ENCODE measurements at places on chromosomes 2 and 18.

DNA sequence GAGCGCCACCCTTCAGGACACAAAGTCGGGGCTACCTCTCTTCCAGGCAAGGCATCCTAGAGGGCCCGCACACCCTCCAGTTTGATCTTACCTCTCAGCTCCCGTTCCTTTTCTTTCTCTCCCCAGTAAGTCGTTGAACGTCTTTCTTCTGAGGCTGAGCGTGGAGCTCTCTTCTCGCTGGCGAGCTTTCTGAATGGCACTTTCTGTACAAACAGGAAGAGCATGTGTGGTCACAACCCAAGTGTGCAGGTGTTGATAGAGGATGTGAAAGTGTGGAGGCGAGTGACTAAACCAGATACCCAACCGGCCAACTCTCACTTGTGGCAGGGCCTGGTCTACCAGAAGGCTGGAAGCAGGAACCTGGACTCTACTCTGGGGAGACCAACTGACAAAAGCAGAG lies at the start of gene AFF3:
TSS of gene AFF3 (minus strand) at position 198 of the 400 bp plus-strand sequence. CDS start 38,136 bp downstream, outside the sequence.
- no peak for DNase-seq

DNA sequence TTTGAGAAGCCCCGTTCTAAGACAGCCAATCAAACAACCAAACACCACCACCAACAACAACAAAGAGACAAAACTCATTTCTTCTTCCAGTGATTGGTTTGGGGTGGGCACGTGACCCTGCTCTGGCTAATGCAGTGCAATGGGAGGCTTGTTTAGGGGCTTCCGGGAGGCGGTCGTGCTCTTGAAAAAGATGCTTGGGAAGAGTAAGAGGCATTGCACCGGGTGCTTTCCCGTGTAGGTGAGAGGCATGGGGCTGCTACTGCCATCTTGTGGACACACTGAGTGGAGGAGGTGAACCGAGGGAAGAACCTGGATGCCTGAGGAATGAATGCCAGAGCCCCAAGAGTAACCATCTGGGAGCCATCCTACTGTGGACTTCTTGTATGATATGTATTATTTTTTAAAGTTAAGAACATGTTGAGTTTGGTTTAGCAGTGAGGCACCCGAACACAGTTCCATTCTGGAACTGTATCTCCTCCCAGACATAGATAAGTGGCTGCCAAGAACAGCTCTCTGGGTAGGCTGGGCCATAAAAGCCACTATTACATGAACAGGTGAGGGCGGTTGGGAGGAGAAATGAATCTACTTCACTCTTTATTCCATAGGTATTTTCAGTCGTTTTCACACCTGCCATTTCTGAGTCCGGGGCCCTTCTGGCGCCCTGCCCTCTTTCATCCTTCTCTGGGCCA lies 19.1 kb upstream of the ARHGAP25 start:
- peak; percentile 10 for DNase-seq

GRCh38 chr2:102780467-102780866 lies 18.6 kb downstream of the TMEM182 start:
- DNase-seq: no peak

- no peak for DNase-seq
Measured at GRCh38 chr2:47833516-47833968, 50.6 kb downstream of the MSH6 start.

DNA sequence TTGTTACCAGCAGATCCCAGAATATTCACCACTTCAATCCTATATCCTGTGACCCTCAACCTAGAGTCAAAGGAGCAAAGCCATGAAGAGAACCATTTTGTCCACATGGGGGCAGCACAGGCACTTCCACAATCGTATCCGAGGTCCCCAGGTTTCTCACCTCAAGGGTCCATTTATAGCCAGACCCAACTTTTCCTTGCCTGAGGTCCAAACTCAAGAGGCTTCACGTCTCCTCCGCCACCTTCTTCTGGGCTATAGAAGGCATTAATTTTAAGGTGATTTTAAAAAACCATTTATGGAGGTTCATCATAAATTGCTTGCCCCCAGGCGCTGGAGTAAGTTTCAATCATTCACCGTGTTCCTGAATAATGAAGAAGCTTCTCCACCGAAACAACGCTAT lies 111.6 kb upstream of the NABP1 start:
- peak; percentile 53 for DNase-seq

- no peak for DNase-seq
Measured at GRCh38 chr2:234366891-234367290, 130.0 kb downstream of the ARL4C start.

- no peak for DNase-seq
Measured at GRCh38 chr2:159449504-159450124, 163.1 kb upstream of the WDSUB1 start.

GRCh38 chr2:1590596-1591460 lies 153.5 kb downstream of the PXDN start:
- DNase-seq: no peak

GRCh38 chr2:104233591-104233990 lies 620.3 kb upstream of the POU3F3 start:
- no peak for DNase-seq

- no peak for DNase-seq
Measured at GRCh38 chr18:79926306-79926705, 25.1 kb downstream of the SLC66A2 start.

DNA sequence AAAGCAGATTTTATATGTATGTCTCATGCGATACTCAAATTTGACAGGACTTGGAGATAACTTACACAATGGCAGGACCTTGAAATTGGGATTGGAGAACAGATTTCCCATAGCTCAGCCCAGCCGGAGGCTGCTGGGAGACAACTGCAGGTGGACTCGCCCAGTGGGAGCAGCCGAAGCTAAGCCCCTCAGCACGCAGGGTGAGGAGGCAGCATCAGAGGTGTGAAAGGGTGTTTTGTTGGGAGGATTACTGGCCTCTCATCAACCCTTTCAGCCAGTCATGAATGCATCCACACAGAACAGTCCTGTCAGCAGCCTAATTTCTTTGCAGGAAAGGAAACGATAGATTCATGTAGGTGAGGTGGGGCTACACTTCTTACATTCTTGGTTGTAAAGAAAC lies 110.4 kb upstream of the DYNAP start:
- no peak for DNase-seq

DNA sequence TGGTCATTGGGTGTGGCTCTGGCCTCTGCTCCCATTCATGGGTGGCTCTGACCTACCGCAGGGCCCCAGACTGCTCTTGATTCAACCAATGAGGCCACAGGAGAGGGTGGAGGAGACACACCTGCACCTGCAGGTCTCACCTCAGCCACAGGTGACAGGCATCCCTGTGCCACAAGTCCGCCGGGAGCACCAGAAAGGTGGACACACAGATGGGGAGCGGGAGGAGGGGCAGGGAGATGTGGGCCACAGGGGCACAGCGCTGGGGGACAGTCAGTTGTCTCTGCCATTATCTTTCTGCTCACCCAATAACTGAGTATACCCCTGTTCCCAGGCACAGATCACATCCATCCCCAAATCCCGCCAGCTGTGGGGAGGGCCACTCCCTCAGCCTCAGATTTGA lies 189.1 kb upstream of the SALL3 start:
- DNase-seq: no peak

GRCh38 chr18:38116716-38117115 lies 551.1 kb upstream of the CELF4 start:
- no peak for DNase-seq

DNA sequence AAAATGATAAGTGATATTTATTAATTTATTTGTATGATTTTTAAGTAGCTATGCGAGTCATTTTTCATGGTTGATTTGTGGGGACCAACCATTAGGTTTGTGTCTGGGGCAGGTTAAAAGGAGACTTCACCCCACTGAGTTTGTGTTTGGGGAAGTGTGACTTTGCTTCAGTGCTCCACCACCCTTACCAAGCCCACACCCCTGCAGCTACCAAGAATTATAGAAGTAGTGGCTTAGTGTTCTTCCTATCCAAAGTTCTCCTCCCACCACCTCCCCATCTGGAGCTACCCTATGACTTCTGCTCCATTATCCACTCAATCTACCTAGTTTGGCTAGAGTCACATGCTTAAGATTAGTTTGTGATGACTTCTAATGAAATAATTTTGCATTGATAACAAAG lies 182.1 kb upstream of the ZEB2 start:
- DNase-seq: no peak

DNA sequence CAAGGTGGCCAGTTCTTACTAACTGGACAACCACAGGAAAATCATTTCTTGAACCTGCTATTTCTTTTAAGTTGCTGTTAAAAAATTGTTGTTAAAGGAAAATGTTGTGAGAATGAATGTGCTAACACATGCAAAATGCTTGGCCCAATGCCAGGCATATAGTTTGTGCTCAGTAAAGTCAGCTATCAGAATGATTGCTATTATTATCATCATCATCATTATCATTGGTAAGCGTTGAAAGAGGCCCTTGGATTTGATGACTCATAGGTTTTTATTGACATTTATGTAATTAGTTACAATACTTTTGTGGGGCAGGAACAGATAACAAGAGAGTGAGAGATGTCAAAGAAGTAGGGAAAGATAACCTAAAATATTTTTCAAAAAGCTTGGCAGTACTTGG lies 394.2 kb upstream of the ZEB2 start:
- DNase-seq: no peak

- DNase-seq: no peak
Measured at GRCh38 chr18:48193521-48194492, 215.4 kb downstream of the ZBTB7C start.

DNA sequence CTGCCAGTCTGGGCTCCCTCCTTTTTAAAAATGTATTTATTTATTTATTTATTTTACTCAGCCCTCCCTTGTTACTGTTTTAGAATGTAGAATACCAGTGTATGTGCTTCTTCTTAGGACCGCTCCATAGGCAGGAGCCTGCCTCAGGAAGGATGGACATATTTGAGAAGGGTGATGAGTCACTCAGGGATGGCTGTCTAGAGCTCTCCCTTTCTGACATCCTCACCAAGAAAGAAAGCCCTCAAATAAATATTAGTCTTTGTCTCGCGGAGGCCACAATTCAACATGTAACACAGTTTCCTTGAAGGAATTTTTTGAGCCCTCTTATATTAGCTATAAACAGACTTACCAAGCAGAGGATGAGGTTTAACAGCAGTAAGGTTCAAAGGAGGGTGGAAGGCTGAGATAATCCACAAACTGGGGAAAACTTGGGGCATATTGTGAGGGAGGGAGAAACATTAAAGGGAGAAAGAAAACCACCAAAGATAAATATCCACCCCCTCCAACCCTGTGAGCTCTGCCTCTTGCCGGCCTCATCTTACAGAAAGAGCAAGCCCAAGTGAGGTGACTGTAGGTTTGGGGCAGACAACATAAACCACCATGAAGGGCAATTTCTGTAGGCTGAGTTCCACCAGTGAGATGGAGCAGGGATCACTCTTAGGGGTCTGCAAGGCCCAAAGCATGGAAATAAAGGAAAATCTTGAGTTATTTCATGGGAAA lies 163.4 kb downstream of the LRRTM1 start:
- no peak for DNase-seq

DNA sequence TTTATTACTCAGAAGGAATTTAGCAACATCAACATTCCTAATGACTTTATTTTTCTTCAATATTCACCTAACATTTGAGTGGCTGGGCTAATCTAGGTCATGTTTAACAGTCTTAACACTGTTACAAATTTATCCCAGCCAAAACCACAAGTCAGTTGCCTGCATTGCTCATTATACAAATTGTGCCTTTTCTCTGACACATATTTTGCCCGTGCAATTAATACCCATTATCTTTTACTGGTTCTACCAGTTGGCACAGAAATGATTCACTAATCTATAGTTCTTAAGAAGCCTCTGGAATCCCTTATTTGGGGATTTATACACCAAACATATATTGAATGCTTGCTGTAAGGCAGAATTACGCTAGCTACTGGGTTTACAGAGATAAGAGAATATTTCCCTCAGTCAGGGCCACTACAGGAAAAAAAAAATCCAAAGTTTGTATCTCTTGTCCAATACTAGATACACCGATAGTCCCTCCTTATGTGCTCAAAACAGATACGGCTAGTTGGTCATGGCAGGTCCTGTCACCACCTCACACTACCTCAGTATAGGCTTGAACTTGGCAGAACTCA lies 46.3 kb downstream of the ZCCHC2 start:
- no peak for DNase-seq

DNA sequence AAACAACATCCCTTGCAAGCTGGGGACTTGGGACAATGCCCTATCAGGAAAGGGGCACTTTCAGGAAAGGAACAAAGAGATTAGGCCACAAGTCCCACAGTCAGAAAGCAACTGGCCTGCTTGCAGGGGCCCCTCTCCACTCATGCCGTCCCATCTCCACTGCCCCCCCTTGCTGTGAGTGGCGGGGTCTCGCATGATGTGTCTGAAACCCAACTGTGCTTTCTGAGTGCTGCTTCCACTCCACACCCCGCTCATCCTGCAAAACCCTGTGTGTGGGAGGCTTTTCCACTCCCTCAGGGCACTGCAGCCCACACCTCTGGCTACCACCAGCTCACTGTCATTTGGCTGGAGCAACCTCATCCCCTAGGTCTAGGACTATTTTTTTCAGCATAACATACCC lies 7.9 kb downstream of the HS6ST1 start:
- no peak for DNase-seq

GRCh38 chr2:112906276-112906675 lies 4.7 kb upstream of the IL37 start:
- no peak for DNase-seq
